ENCODE measurements at places on chromosomes 1 and 21.

- DNase-seq = no peak
These were observed 171.5 kb downstream of the AJAP1 start for GRCh38 chr1:4825800-4826450.

DNA sequence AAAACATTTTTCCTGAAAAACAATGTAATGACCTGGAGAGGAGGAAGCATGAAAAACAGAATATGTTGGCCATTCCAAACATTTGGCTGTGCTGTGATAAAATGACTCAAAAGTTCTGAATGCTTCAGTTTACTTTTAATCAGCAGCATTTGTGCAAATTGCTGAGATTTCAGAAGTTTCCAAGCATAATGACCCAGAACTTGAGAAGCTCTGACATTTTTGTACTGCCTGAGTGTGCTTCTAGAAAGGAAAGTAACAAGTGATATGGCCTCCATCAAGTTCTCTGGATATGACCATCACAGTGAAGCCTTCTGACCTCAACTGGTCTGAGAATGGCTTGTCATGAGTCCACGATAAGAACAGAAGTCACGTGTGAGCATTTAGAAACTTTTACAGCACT lies 283.4 kb upstream of the ZRANB2 start:
- DNase-seq = no peak

DNA sequence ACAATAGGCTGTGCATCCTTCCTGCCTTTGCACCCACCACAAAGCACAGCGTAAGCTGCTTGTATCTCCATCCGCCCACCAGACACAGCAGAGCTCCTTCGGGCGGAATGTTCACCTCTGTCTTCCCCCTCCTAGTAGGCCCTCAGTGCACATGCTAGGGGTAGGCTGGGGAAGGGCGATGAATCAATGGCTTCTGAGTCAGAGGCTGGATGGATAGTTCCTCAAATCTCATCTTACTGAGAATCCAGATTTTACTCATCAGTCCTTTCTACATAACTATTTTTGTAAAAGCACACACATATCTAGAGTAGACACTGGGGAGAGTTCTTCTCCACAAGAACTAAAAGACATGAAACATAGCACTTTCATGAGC lies 73.8 kb downstream of the BCAR3 start:
- DNase-seq = no peak

- no peak for DNase-seq
These were observed 39.2 kb upstream of the RUNX1 start for GRCh38 chr21:35088319-35088771.

- no peak for DNase-seq
These were observed 2.3 kb downstream of the COX20 start for GRCh38 chr1:244837597-244838258.

- no peak for DNase-seq
These were observed 45.2 kb upstream of the CD101 start for GRCh38 chr1:116956378-116956777.

DNA sequence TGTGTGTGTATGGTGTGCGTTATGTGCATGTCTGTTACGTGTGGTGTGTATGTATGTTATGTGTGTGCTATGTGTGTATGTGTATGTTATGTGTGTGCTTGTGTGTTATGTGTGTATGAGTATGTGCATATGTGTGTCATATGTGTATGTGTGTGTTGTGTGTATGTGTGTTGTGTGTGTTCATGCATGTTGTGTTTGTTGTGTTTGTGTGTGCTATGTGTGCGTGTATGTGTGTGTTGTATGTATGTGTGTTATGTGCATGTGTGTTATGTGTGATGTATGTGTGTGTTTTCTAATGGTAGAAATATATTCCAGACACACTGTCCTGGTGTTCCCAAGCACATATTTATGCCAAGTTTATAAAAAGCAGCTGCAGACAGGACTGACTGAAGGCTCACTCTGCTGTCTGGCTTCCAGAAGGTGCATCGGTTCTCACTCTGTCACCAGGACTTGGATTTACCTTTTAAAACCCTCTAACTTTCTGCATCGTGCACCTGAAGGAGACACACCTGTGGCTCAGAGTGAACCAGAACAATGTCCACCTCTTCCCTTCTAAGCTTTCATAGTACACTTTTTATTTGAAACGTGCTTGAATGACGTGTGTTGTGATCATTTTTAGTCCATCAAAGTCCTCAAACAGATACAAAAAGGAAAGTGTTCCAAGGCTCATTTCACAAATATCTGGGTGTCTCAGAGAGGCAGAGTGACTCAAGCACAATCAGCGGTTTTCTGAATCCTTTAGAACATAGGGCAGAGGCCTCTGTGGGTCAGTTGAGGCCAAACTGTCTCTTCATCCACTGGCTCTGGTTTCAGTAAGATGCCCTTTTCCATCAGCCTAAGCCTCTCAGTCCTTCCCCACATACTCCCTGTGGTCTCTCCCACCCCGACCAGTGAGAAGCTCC lies 49.9 kb downstream of the TOMM20 start:
- DNase-seq = no peak

DNA sequence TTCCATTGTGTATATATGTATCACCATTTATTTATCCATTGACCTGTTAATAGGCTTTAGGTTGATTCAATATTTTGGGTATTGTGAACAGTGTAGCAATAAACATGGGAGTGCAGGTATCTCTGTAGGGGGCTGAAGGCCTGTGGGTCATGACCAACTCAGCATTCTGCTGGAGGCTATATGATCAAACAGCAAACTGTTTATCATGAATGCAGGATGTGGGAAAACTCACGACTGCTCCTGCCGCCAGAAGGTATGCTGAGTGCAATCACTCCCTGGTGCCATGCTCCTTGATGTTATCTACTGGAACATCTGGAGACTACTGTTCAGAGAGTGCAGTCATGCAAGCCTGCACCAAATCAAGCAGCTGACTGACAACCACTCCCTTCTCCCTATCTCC lies 275.2 kb downstream of the COL11A1 start:
- DNase-seq = no peak

DNA sequence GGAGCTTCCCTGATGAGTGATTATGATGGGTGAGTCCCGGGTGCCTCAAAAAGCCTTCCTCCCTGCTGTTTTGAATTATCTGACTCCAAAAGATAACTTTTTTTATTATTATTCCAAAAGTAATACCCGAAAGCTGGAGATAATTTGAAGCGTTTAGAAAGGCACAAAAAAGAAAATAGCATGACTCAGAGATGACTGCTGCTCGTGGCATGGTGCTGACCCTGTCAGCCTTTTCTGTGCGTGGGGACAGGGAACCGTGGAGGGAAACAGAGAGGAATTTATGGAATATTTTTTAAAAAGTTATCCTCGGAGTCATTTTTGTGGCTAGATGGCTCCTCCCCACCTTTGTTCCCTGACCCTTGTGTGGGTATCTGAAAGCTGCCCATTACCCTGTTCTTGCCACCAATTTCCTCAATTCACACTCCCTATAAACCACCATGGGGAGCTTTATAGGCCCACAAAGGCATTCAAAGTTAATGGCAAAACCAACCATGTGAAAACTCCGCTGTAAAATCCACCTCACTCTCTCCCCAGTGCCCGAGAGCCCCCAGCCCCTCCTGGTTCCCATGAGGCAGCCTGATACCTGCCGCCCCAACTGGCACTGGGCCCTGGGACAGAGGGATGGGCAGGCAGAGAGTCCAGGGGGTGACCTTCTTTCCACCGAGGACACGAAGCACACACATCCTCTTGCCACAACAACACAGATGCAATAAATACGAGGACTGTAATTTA lies 37.5 kb downstream of the IGSF21 start:
- no peak for DNase-seq

GRCh38 chr1:93552741-93553455 lies 105.0 kb downstream of the FNBP1L start:
- no peak for DNase-seq

DNA sequence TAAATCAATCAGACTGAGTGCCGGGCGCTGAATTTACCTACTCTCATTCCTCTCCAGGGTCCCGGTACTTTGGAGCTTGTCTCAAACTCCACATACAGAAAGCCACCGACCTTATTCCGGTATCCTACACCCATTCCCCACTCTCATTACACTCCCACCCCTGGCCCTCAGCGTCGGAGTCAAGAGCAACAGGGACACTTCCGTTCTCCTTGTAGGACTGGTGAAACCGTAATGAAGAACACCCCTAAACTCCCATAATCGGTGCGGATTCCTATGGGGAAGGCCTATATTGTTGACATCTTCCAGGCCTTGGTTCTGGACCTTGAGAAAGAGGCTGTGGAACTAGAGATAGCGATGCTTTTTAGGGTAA lies 798 bp downstream of the ZBED6 start:
- no peak for DNase-seq

- no peak for DNase-seq
These were observed 47.4 kb upstream of the MTF2 start for GRCh38 chr1:93031711-93032110.

GRCh38 chr1:171279234-171279633 lies 30.9 kb downstream of the FMO1 start:
- DNase-seq = no peak

DNA sequence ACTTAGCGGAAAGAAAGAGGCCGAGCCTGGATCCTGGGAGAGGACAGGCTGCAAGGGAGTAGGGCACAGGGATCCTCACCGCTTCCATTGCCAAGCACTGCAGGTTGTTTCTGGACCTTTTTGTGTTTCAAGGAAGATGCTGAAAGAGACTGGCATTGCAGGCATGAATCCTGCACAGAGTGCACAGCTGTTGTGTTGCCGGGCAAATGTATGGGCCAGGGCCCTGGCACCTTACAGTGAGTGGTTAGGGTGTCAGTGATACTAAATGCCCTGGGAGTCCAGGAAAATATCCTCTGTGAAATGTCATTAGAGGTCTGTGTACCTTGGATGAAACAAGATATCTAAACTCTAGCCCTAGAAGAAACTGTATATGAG lies 145.5 kb upstream of the FGGY start:
- no peak for DNase-seq

DNA sequence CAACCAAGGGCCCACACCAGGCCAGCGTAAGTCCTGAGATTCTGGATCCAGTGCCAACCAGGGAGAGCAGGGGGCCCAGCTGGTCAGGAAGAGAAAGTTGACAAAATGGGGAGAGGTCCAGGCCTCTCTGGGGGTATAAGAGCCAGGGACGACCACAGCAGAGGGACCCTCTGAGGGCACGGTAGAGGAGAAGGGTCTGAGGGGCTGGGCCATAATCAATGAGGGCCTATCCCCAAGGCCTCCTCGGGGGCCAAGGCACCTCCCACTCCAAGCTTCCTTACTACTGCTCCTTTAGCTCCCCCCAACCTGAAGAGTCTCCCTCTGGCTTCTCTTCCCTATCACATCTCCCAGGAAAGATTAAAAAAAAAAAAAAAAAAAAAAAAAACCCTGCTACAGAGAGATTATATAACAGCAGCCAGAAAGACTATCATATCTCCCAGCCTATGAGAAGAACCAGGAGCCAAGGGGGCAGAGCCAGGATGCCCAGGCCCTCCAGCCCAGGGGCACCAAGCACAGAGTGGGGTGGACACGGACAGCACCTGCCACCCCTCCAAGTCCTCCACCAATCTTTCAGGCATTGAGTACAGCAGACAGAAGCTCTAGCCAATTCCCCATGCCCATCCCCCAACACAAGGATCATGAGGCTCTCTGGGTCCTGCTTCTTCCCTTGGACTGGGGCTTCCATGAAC lies 2.7 kb downstream of the MEF2D start:
- DNase-seq = no peak

- DNase-seq = no peak
These were observed 17.4 kb downstream of the TCEA3 start for GRCh38 chr1:23407016-23407630.

GRCh38 chr1:2163205-2163604 lies 31.4 kb downstream of the FAAP20 start:
- no peak for DNase-seq

GRCh38 chr1:245332513-245332912 lies 177.7 kb downstream of the KIF26B start:
- no peak for DNase-seq

GRCh38 chr21:26489781-26490180 lies 83.3 kb downstream of the CYYR1 start:
- no peak for DNase-seq

DNA sequence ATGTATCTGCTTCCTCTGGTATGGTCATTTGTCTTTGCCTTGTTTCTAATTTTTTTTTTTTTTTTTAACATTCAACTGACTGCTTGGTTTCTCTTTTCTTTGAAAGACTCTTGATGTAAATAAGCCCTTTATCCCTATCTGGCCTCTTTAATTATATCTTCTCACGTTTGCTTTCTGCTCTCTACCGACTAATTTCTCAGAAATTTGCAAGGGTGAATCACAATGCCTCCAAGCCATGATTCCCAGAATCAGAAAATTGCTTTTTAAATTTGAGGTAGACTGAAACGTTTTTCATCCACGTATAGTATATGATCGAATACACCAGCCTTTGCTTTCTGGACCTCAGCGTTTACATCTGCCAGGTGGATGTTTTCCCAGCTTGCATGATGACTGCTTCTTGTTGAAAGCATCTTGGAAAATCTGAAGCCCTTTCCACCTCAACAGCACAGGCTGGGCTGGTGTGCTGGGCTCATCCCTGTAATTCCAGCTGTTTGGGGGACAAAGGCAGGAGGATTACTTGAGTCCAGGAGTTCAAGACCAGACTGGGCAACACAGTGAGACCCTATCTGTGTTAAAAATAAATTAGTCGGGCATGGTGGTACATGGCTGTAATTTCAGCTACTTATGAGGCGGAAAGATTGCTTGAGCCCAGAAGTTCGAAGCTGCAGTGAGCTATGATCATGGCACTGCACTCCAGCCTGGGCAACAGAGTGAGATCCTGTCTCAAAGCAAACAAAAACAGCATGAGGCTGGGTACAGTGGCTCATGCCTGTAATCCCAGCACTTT lies 35.0 kb upstream of the GPR137B start:
- no peak for DNase-seq

GRCh38 chr1:38029685-38030511 lies 16.7 kb downstream of the POU3F1 start:
- DNase-seq = no peak

GRCh38 chr1:20112279-20113000 lies 6.9 kb downstream of the PLA2G2D start:
- no peak for DNase-seq

DNA sequence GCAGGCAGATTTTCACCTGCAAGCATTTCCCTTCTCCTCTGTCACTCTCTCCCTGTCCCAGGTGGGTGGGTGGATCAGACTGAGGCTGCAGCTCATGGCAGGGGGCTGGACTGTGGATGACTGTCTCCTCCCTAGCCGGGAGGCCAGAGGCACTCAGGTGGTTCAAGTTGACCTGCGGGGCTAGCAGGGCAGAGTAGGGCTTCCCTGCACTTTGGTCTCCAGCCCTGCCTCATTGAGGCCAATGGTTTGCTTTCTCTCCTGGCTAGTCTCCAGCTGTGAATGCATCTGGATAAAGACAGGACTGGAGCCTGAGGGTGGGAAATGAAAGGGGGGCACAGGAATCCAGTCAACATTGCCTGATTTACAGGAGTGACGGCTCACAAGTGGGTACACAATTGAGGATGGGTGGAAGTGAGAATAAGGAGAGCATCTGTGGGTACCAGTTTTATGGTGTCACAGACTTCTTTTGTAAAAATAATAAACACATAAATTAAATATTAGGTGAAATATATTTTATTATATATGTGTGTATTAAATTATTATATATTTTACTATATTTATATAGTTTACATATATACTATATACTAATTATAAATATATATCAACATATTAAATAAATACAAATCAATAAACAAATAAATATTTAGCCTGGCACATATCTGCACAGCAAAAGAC lies 25.6 kb downstream of the RUNX1 start:
- peak; percentile 55 for DNase-seq

Data from liver (tissue), 10 donors.